ENCODE measurements at places on chromosomes 4 and X. TPM values are rescaled to one million over a fixed set of nuclear protein-coding genes. Genes with fewer than 3 reads are reported as not detected.

The F9 gene
- not detected for total RNA-seq

- no peaks in the 10 kb centered on the region for H3K4me1 ChIP-seq
- no peaks in the 10 kb centered on the region for H3K27me3 ChIP-seq
- no peak overlapping the region for H3K4me3 ChIP-seq
- H3K27ac ChIP-seq = no peak overlapping the region
Observed at GRCh38 chr4:128725405-128726055, 84.0 kb upstream of the JADE1 start.

The HTN3 gene
- total RNA-seq = not detected

- no peak overlapping the region for H3K4me3 ChIP-seq
- DNase-seq = no peak
- no peaks in the 10 kb centered on the region for H3K36me3 ChIP-seq
- H3K4me1 ChIP-seq = no peaks in the 10 kb centered on the region
- no peaks in the 10 kb centered on the region for H3K27me3 ChIP-seq
Observed at GRCh38 chrX:56397636-56398035, 165.5 kb downstream of the KLF8 start.

DNA sequence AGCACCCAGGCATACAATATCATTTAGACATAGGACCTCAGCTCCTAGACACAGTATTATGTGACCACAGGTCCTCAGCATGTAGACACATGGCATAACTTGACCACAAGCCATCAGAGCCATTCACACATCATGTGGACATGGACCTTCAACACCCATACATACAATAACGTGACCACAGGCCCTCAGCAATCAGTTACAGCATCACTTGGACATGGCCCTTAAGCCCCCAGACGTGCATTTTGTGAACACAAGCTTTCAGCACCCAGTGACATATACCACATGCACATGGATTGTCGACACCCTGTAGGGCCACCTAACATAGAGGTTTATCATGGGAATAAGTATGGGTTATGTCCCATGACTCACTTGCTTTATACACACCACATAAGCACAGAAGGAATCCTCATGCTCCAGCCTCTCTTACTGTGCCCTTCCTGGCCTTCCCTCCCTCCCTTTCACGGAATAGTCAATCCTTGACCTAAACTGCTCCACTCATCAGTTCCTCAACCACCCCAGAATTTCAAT is 1.9 kb downstream of the TSPYL2 start:
- H3K4me3 ChIP-seq = peak overlapping the region; percentile 72
- peaks cover 31% of the 10 kb centered on the region for H3K27me3 ChIP-seq
- H3K4me1 ChIP-seq = peaks cover 28% of the 10 kb centered on the region
- DNase-seq = no peak

The DSPP gene
- not detected for total RNA-seq

The C4orf50 gene
- 1.9 TPM for total RNA-seq

GRCh38 chrX:107738768-107739167 is 36.8 kb downstream of the TSC22D3 start:
- no peak overlapping the region for H3K4me3 ChIP-seq
- DNase-seq = no peak

The IRAK1 gene
- total RNA-seq = 28.9 TPM

- no peak overlapping the region for H3K4me3 ChIP-seq
- no peak for DNase-seq
- peaks cover 8% of the 10 kb centered on the region for H3K36me3 ChIP-seq
- H3K27me3 ChIP-seq = no peaks in the 10 kb centered on the region
- no peak overlapping the region for H3K27ac ChIP-seq
Observed at GRCh38 chr4:158835226-158836001, 66.6 kb downstream of the FNIP2 start.

The SLC39A8 gene
- 17.7 TPM for total RNA-seq

The SPANXA1 gene
- total RNA-seq = not detected

The TMEM154 gene
- 0.94 TPM for total RNA-seq

The TLR6 gene
- 2.9 TPM for total RNA-seq

DNA sequence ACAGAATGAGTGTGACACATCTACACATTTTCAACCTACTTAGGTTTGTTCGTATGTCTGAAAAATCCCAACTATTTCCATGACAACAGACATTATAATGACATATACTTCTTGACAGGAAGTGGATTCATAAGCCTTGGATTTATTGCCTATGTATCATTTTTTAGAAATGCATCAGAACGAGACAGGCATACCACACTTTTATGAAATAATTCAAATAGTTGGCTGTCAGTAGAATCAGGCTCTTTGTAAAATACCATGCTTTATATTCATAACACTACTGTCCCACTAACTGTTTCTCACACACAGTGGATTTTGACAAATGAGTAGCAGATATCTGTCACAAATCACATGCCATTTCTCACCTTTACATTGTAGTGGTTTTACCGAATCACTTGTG is 173.2 kb downstream of the BEND2 start:
- H3K27ac ChIP-seq = no peak overlapping the region
- DNase-seq = no peak
- no peak overlapping the region for H3K4me3 ChIP-seq
- H3K27me3 ChIP-seq = peaks cover under 1% of the 10 kb centered on the region
- no peaks in the 10 kb centered on the region for H3K36me3 ChIP-seq

The BMX gene
- total RNA-seq = 1.4 TPM

The PPEF2 gene
- total RNA-seq = 0.06 TPM

The FRMD7 gene
- 2.4 TPM for total RNA-seq

GRCh38 chrX:35617836-35618235 is 180.3 kb upstream of the MAGEB16 start:
- no peak overlapping the region for H3K4me3 ChIP-seq
- H3K27me3 ChIP-seq = no peaks in the 10 kb centered on the region
- DNase-seq = no peak
- H3K4me1 ChIP-seq = no peaks in the 10 kb centered on the region
- H3K36me3 ChIP-seq = no peaks in the 10 kb centered on the region

GRCh38 chrX:39667191-39667590 is 430.6 kb downstream of the BCOR start:
- no peak for DNase-seq
- H3K27me3 ChIP-seq = peaks cover 3% of the 10 kb centered on the region
- no peaks in the 10 kb centered on the region for H3K36me3 ChIP-seq
- no peak overlapping the region for H3K27ac ChIP-seq

Data from spinal cord (tissue), 10 donors.